ENCODE measurements at places on chromosomes 1 and 21.
A peak's percentile ranks its signal among the peaks of the same experiment; 100 is the strongest.

GRCh38 chr1:15358565-15359133 lies 51.0 kb upstream of the EFHD2 start:
- no peak for DNase-seq

DNA sequence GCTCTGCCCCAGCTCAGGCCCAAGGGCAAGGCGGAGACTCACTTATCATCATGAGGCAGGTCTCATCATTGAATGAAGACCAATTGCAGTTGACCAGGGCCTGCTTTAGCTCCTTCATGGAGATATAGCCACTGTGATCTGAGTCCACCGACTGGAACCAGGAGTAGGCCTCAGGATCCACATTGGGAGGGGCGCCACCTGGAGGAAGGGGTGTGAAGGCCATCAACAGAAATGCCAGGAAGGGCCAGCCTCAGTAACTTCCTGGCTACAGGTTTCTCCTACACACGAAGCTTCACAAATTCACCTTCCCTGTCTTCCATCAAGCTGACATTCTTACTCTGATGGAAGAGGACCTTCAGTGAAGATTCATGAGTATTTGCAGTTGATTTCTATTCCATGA lies 11.6 kb downstream of the PEF1 start:
- peak; percentile 16 for DNase-seq

- DNase-seq, result peak; percentile 84
Measured at GRCh38 chr21:46295177-46295770, 9.1 kb downstream of the YBEY start.

DNA sequence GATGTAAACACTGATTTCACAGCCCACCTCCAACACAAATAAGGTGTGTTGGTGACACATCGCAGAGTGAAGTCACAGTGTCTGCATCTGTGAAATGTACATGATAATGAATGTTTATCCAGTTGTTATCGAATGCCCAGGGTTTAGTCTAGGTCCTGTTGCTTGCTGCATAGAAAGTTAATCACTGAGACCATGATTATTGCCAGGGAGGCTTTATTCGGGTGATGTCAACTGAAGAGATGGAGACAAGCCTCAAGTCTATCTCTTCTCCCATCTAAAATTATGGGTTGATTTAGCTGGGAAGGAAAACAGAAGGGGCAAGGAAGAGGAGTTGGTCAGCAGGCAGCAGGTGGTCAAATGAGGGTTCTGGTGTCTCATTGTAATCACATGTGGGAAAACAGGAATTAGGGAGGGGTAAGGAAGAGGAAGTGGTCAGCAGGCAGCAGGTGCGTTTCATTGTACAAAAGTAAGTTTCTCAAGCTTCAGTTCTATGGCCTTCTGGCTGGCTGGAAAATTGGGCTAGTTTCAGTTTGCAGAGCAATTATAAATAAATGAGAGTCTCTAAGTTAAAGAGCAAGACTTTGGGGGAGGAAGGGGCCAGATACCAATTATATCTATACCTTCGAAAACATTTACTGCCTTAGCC lies 146.3 kb upstream of the DNAH14 start:
- no peak for DNase-seq

- peak; percentile 43 for DNase-seq
Measured at GRCh38 chr1:63557365-63557987, 34.2 kb downstream of the EFCAB7 start.

DNA sequence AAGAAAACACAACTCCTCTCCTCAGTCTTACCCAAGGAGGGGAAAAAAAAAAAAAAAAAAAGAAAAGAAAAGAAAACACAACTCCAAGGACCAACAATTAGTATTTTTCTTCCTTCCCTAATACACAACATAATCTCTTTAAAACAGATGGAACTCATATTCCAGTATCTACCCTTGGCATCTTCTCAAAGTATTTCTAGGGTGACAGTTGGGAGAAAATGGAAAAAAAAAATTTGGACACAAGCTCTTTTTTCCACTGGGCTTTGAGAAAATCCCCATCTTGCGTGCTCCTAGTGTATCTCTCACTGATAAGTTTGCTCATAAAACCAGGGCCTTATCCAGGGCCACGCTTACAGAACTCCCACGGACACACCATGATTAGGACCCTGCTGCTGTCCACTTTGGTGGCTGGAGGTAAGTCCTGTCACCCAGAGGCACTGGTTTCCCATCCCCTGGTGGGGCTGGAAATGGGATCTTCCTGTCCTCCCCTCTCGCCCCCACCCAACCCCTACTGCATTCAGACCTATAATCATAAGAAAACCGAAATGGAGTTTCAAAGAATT lies at the start of gene CELA2B:
TSS of gene CELA2B (plus strand) at position 353 of the 563 bp plus-strand sequence. CDS start at position 375, 22 bp downstream.
- DNase-seq, result no peak

DNA sequence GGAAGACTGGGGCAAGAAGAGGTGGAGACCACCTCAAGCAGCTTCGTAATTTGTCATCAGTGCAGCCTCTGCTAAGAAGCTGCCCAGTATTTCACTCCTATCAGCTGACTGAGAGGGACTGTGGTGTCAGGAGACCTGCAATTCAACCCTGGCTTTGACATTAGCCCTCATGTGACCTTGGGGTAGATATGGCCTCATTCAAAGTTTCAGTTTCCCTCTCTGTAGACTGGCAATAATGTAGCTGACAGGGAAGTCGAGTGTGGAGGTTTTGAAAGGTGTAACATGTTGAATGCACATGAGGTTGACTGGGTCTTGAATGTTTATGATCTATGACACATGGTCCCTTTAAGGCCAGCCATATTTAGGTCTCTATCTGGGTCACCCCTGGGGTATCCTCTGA lies 2.2 kb upstream of the SPRR4 start:
- DNase-seq, result no peak

- DNase-seq, result no peak
Measured at GRCh38 chr1:10899490-10900250, 103.2 kb upstream of the CASZ1 start.

- no peak for DNase-seq
Measured at GRCh38 chr1:55211863-55212262, 3.3 kb downstream of the USP24 start.

- DNase-seq, result no peak
Measured at GRCh38 chr1:27109103-27109822, 45.7 kb downstream of the SLC9A1 start.

DNA sequence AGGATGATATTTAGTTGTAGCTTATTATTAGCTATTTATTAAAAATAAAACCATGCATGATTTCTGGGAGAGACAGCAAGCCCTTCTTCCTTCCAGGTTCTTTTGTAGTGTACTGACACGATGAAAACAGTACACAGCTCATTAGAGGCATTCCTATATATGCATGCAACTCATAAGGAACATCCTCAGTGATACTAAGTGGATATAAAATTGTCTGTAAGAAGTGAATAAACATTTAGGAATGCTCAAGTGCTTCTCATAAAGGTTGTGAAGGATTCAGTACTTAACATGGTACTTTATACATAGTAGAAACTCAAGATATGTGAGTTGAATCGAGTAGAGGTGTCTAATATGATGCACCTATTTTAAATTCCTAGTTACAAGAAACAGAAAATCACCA lies 287.7 kb downstream of the SDCCAG8 start:
- peak; percentile 15 for DNase-seq

DNA sequence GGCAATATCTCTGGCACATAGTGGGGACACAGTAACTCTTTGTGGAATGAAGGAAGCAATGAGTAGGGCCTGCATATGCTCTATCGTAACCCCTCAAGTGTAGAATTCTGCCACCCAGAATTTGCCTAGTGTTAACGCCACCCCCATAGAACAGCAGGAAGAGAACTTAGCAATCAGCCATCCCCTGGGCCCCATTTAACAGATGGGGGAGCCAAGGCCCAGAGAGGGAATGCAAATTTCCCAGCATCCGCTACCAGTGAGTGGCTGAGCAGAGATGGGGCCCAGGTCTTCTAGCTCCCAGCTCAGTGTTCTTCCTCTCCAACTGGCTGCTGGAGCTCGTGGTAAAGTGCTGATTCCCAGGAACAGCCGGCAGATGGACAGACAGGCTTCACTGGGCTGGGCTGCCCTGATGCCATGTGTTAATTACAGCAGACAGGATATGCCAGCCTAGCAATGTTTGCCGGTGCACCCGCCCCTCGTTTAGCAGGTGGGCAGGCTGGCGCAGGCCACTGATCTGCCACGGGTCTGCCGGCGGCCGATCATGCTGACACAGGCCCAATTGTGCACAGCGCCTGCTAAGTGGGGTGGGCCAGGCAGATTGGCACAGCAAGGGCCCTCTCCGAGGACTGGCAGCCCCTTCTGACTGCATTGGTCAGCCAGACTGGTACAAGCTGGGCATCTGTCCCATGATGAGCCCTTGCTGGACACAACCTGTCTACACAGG lies 171.9 kb downstream of the IGSF21 start:
- no peak for DNase-seq

GRCh38 chr1:7406641-7407543 lies 364.2 kb upstream of the VAMP3 start:
- no peak for DNase-seq

DNA sequence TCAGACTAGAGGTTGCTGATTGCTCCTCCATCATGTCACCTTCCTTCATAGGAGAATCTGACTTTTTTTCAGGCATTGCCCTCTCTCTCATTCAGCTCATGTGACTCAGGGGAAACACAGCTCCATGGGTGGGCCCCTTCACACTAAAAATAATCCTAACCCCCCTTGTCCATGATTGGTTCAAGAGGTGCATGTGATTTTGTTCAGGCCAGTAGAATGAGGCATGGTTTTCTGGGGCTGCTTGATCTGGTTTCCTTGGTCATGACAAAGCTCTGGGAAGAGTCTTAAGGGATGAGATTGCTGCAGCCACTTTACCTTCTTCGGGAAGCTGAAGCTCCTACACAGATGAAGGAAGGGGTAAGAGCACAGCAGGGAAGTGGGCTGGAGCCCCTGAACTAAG lies 56.3 kb downstream of the SPAG17 start:
- no peak for DNase-seq

DNA sequence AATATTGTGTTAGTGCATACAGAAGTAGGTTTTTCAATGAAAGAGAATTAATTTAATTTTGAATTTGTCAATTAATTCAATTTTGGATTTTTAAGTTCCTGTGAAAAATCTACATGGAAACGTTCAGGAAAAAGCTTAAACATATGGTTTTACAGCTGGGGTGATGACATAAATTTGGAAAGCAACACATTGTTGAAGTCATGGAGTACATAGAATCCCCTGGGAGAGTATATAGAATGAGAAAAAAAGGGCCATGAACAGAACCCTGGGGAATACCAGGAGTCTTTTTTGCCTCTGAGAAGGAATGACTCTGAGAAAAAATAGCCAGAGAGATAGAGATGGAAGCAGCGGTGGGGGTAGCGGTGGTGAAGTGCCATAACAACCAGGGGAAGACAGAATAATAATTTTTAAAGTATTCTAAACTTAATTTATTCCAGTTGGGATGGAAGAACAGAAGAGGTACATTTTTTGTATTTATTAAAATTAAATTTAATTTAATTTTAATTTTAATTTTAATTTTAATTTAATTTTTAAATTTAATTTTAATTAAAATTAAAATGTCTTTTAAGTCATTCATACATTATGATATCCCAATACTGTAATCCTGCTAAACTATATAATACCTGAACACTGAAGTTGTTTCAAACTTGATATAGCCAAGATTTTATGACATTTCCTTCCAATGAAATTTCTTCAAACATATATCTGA lies 48.9 kb downstream of the NME7 start:
- peak; percentile 21 for DNase-seq

GRCh38 chr1:35319988-35320713 lies 51.6 kb downstream of the ZMYM4 start:
- peak; percentile 30 for DNase-seq

DNA sequence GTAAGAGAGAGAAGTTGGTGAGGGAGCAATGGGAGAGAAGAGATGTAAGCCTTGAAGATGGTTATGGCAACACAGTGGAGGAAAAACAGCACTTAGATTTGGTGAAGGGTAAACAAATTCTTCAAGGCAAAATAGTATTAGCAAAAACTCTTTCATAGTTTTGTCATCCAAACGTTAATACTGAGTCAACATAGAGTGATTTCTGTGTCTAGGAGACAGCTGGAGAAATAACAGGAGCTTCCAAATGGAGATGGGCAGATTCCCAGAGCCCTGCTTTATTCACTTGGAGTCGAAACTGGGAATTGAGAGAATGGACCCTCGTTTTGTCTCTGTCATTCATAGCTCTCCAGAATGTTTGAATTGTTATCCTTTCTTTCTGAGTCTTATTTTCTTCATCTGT lies 68.3 kb downstream of the PLA2G4A start:
- no peak for DNase-seq

DNA sequence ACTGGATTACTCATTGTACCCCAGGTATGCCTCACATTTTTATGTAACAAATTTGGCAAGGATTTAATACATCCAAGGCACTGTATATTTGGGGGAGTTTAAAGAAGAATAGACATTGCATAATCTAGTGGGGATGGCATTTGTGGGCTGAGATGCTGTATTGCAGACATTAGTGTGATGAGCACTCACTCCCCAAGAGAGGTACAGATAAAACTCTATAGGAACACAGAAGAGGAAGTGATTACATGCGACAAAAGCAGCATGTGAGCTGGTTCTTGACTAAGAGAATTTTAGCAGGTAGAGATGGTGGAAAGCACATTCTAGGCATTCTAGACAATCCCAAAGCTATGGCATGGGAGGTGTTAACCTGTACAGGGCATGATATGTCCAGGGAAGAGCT lies 24.2 kb upstream of the CDC14A start:
- DNase-seq, result no peak

DNA sequence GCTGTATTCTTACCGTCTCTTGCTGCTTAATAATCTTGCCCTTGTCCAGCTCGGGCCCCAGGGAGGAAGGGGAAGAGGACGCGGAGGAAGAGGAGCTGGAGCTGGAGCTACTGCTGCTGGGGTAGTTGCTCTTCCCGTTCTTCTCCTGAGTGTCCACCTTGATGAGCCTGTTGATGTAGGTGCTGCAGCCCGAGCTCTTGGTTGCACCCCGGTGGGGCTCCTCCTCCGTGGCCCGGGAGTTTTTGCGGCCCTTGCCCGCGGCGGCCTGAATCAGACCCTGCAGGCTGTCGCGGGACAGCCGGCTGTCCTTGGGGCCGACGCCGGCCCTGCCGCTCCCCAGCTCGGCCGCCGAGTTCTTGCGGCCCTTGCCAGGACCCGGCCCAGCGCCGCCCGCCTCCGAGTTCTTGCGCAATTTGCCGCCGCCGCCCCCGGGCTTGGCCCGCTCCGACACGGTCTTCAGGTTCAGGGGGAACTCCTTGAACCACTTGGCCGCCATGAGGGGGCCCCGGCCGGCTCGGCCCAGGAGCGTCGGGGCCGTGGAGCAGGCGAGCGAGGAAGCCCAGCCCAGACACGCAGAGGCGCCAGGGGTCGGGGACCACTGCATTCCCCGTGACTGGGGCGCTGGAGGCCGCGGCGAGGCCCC lies 475 bp upstream of the TDRD10 start:
- no peak for DNase-seq

- no peak for DNase-seq
Measured at GRCh38 chr1:8797216-8797615, 20.2 kb downstream of the RERE start.

All from fibroblast of skin of right biceps (primary cell).